ENCODE measurements at places on chromosomes 11 and 22. TPM values are rescaled to one million over a fixed set of nuclear protein-coding genes. Genes with fewer than 3 reads are reported as not detected.

The CCDC81 gene
- polyA plus RNA-seq, result 7.0 TPM

The CDC42BPG gene
- 0.56 TPM for polyA plus RNA-seq

The PIWIL4 gene
- polyA plus RNA-seq, result 2.8 TPM

The FAT3 gene
- polyA plus RNA-seq, result 11.3 TPM

The OR52I2 gene
- not detected for polyA plus RNA-seq

The TIGD3 gene
- polyA plus RNA-seq, result 0.88 TPM

The NXPE4 gene
- 1.9 TPM for polyA plus RNA-seq

The TEAD1 gene
- 12.0 TPM for polyA plus RNA-seq

The OR6T1 gene
- not detected for polyA plus RNA-seq

The SAA1 gene
- polyA plus RNA-seq, result 6.5 TPM

The CASP1 gene
- 32.1 TPM for polyA plus RNA-seq

The IFITM10 gene
- 1.9 TPM for polyA plus RNA-seq

The DERL3 gene
- 6.1 TPM for polyA plus RNA-seq

The BTG4 gene
- polyA plus RNA-seq, result not detected

The RPUSD4 gene
- polyA plus RNA-seq, result 14.5 TPM

The RFPL1 gene
- not detected for polyA plus RNA-seq

The ADAMTS15 gene
- polyA plus RNA-seq, result 1.9 TPM

The ANO3 gene
- 1.1 TPM for polyA plus RNA-seq

The UQCC3 gene
- polyA plus RNA-seq, result 5.8 TPM

The KCNE3 gene
- polyA plus RNA-seq, result 0.97 TPM

The ART5 gene
- not detected for polyA plus RNA-seq

The OR5M10 gene
- polyA plus RNA-seq, result not detected

The AP5B1 gene
- 10.8 TPM for polyA plus RNA-seq

The OR2D2 gene
- polyA plus RNA-seq, result not detected

The STARD10 gene
- 129 TPM for polyA plus RNA-seq

The TRIM51 gene
- not detected for polyA plus RNA-seq

The P2RY2 gene
- polyA plus RNA-seq, result 0.54 TPM

The NEFH gene
- polyA plus RNA-seq, result 0.38 TPM

The COMT gene
- polyA plus RNA-seq, result 176 TPM

The SLC39A13 gene
- 34.7 TPM for polyA plus RNA-seq

The CBLIF gene
- polyA plus RNA-seq, result not detected

The HBG2 gene
- not detected for polyA plus RNA-seq

The DEFB131B gene
- not detected for polyA plus RNA-seq

The TRPM5 gene
- not detected for polyA plus RNA-seq

The TST gene
- 26.8 TPM for polyA plus RNA-seq

The FOSL1 gene
- polyA plus RNA-seq, result 1.6 TPM

The NLRP14 gene
- polyA plus RNA-seq, result 0.05 TPM

The ANO1 gene
- 25.5 TPM for polyA plus RNA-seq

Data from aorta (tissue), 5 donors.